Gastrocnemius medialis (tissue), 4 donors: ENCODE measurements at places on chromosomes 3 and 15.

DNA sequence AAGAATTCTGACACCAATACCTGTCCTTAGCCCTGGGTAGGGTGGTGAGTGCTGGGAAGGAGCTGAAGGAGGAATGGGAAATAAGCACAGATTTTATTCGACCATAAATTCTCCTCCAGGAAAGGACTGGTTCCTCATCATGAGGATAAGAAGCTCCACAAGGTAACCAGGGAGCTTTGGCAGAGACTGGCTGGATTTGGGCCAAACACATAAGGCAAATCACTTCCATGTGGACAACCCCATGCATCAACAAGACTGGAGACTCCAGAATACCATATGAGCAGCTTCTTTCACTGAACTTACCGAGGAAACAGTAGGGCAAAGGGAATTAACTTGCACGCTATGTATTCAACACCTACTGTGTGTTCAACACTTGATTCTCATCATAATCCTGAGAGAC, 312.5 kb downstream of the NTRK3 start:
- no peak for DNase-seq

GRCh38 chr3:128367221-128367620, 99.5 kb downstream of the DNAJB8 start:
- DNase-seq, result no peak

DNA sequence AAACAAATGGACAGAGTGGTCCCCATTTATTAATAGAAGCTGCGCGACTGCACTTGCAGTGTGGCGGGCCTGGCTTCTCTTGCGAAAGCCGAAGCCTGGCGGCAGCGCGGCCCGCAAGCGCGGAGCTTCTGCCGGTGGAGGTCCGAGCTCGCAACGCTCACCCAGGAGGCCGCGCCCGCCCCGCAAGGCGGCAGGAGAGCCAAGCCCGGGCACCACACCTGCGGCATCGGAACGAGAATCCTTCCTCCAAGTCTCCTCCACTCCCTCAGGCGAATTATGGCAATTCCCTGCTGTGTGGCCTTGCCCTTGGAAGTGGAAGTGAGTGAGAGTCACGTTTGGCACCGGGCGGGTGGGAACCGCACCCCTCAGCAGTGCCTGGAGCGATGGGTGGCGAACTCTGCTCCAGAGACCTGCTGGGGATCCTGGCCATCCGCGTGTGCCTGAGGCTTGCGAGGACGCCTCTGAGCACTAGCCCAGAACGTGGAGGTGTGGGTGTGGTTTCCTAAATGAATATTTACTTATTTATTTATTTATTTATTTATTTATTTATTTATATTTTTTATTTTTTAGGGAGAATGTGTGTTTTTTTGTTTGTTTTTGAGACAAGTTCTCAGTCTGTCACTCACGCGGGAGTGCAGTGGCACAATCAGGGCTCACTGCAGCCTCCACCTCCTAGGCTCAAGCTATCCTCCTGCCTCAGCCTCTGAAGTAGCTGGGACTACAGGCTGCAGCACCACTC, 133.7 kb upstream of the UBE2E1 start:
- DNase-seq, result no peak

GRCh38 chr3:132622761-132623160, 25.7 kb downstream of the ACKR4 start:
- DNase-seq, result no peak

DNA sequence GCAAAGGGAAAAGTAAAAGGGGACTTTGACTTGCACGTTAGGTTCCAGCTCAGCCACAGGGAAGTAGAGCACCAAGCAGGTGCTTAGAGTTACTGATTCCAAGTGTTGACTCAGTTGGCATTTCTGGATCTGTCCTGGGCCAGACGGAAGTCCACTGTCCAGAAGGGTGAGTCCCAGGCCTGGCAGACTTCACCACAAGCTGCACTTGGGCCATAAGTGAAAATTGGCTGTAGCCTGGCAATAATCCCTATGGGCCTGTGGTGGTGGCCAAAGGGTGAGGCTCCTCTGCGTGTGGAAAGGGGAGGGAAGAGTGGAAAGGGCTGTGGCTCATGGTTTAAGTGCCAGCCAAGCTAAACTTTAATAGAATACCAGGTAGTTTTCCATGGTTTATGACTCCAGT, 121.5 kb downstream of the DTWD1 start:
- DNase-seq, result no peak

- DNase-seq, result no peak
Observed at GRCh38 chr3:182911782-182912111, 68.6 kb downstream of the DCUN1D1 start.

DNA sequence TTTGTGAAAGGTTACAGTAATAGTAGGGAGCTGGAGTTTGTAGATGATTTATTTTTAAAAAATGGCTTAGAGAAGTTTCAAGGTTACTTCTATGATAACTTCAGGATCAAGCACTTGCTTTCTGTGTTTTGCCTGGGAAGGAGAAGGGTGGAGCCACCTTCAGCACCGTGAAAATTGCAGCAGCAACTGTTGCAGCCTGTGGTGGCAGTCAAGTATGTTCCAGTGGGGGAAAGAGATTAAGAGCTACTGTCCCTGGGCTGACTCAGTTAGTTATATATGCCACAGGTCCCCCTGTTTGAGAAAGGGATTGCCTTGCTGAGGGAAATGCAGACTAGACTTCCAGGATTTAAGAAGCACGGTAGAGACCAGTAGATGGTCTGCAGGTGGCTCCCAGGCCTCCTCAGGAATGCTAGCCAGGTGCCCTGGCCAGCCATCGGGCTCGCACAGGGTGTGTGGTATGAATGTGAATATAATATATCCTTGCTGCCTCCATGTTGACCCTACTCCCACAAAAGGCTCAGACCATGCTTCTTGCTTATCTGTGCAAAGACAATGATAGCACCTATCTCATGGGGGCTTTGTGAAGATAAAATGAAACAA, 389.5 kb downstream of the CACNA2D3 start:
- no peak for DNase-seq

DNA sequence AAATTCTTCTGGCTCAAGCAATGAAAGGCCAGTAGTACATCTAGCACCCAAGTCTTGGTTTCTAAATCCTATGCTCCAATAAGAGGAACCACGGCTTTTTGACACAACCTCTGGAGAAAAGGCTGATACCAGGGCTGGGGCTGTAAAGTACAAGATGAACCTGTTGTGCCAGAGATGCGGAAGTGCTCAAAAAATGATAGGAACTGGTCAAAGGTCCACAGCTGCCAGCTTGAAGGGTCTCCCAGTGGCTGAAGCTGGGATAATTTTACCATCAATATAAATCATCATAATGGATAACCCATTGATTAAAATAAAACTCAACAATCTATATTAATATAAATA, 558 bp upstream of the NCEH1 start:
- no peak for DNase-seq

DNA sequence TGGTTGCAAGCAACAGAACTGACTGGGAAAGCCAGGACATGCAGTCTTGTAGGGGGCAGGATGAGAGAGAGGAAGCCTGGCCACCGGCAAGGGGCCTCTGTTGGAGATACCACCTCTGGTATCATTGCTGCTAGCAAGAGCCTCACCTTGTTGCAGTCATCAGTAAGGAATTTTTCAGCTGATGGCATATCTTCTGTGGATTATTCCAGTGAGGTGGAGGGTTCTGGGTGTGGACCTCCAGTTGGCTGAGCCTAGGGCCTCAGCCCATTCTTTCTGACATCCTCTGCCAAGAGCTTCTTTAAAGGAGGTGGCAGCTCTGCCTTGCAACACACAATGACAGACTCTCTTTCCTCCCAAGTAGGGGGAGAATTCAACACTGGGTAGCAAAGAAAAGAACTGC, 128.9 kb downstream of the AQP9 start:
- no peak for DNase-seq

GRCh38 chr3:71810056-71810455, 25.1 kb upstream of the PROK2 start:
- DNase-seq, result no peak

GRCh38 chr15:85412066-85412465, 31.7 kb downstream of the AKAP13 start:
- no peak for DNase-seq

DNA sequence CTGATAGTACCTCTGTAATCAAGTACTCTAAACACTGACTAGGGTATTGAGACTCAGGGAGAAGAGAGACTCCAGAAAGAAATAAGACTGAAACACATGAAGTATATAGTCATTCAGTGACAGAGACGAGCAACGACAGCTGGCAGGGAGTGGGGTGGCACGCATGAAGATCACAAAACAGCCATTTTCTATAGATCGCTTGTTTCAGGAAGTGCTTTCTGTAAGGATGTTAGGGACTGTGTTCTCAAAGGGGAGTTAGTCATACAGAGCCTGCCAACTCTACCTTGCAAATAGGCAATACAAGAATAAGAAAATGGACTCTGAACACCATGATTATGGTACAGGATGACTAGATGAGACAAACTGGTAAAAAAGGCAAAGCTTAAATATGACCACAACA, 139.5 kb downstream of the TBL1XR1 start:
- no peak for DNase-seq

DNA sequence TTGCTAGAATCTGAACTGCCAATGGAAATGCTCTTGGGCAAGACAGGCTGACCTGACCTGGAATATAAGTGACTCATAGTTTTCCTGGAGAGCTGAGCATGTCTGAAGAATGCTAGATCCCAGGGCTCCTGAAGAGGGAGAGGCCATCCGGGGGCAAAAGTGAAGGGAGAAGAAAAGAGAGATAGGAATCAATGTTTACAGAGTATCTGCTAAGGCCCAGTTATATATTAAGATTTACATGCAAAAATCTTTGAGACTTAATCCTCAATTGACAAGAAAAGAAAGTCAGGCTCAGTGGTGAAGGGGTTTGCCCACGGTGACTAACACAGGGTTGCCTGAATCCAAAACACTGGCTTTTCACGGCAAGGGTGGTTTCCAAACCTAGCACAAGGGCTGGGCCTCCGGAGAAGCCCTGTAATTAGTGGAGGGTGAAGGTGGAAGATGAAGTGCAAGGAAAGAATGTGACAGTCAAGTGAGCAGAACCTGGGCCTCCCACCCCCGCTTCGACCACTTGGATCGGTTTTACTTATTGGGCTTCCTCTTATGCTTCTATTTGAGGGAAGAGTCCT, 91.7 kb upstream of the FGF12 start:
- DNase-seq, result no peak

DNA sequence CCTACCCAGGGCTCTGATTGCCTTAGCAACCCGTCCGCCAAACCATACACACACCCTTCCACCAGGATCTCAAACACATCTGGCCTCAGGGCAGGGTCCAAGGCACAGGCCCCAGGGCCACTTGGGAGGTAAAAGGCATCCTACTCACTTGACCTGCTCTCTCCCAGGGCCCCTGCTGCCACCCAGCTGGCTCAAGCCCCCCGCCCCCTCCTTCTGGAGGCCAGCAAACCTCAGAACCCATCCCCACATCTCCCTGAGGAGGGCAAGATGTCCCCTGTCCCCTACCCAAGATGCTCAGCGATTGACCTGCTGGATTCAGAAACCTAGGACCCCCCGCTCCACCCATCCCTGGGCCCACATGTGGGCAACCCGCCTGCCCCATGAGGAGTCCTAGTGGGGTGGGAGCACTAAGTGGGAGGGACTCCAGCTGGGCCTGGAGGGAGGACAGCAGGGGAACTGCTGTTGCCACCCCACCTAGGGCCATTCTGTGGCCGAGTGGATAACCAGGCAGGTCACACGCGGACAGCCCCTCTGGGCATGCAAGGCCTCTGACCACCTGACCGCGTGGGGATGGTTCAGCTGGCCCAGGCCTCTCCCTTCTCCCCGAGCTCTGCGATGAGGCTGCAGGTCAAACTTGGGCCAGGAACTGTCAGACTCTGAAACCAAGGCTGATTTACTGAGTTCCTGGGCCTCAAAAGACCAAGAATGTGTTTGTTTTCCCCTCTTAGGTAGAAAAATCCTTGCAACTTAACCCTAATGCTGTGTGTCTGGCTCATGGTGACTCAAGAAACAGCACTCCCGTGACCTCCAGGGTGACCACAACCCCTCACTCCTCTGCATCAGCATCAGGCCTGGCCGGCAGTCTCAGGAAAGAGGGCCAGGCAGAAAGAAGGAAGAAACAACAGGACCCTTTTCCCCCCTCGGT, 4.2 kb downstream of the MFGE8 start:
- no peak for DNase-seq

- DNase-seq, result no peak
Observed at GRCh38 chr3:36298188-36298587, 82.1 kb upstream of the STAC start.

GRCh38 chr3:88219138-88219792, 69.5 kb downstream of the C3orf38 start:
- DNase-seq, result no peak

GRCh38 chr3:156449710-156450574, 105.0 kb downstream of the SSR3 start:
- DNase-seq, result no peak

DNA sequence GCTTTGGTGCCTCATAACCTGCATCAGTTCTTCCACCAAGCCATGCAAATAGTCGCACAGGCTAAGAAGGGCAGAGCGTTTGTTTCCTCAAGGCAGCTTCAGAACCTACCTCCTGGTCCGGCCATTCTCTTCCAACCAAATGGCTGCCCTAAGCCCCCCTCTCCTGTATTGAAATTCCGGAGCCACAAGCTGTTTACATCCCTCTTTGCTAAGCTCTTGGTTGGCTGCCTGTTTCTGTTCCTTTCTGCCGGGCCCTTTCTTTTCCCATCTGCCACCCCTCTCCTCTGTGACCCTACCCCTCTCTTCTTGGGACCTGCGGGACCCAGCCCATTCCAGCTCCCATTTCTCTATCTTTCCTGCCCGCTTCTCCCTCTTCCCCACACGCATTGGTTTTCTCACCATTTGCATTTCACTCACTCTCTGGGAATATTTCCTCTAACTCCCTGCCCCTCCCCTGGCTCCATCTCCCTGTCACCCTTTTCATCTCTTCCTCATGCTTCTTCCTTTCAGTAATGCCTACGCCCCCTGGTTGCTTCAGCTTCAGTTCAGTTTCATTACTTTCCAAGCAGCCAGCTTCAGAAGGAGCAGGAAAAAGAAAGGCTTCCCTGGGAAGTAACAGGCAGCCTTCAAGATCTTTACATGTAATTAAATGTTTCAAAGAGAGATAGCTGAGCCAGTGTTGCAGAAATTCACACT, 113.5 kb downstream of the RAB11A start:
- no peak for DNase-seq

- no peak for DNase-seq
Observed at GRCh38 chr15:97838606-97839210, 121.8 kb upstream of the ARRDC4 start.

GRCh38 chr3:43231276-43232000, 54.9 kb upstream of the SNRK start:
- DNase-seq, result no peak

DNA sequence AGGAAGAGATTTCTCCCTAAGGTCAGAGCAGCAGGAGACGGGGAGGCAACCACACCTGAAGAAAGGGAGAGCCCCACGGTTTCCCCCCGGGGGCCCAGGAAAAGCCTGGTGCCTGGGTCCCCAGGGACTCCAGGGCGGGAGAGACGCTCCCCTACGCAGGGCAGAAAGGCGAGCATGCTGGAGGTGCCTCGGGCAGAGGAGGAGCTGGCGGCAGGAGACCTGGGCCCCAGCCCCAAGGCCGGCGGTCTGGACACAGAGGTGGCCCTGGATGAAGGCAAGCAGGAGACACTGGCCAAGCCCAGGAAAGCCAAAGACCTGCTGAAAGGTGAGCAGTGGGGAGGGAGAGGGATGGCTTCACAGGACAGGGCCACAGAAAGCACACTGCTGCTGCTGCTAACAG, 26.2 kb upstream of the SLC28A1 start:
- no peak for DNase-seq

GRCh38 chr3:58880182-58880581, 169.6 kb downstream of the CFAP20DC start:
- no peak for DNase-seq
